ENCODE measurements at places on chromosomes 7 and 10. TPM values are rescaled to one million over a fixed set of nuclear protein-coding genes. Genes with fewer than 3 reads are reported as not detected.

Gene PRRT4
- 0.42 TPM for total RNA-seq

Gene KLF14
- total RNA-seq = not detected

DNA sequence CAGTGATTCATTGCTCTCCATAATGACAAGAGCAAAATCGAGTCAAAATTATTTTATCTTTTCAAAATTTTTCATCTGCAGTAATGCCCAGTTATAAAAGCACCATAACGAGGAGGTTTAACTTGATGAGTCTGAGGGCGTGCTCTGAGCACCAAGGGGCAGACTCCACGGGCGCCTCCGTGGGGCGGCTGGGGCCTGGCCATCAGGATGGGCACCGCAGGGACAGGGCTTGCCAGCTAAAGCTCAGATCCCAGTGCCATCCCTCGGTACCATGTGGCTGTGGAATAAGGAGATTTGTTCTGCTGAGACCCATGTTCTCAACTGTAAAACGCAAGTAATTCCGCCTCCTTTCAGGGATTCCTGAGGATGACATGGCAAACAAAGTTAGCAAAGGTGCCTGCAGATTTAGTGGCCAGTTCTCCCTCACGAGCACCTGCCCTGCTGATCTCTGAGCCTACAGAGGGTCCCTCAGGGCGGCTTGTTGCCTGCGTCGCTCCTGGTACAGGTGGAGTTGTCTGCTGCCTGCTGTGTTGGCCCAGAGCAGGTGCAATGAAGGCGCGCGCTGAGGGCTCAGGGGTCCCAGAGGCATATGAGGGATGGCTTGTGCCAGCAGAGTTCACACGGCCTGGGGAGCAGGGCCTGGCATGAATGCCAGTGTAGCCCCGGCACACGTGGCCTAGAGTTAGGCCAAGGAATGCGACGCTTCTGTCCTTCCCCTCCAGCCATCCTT is 584.4 kb downstream of the TCERG1L start:
- DNase-seq = no peak

GRCh38 chr7:96508371-96508770 is 186.5 kb upstream of the SLC25A13 start:
- no peak for DNase-seq

DNA sequence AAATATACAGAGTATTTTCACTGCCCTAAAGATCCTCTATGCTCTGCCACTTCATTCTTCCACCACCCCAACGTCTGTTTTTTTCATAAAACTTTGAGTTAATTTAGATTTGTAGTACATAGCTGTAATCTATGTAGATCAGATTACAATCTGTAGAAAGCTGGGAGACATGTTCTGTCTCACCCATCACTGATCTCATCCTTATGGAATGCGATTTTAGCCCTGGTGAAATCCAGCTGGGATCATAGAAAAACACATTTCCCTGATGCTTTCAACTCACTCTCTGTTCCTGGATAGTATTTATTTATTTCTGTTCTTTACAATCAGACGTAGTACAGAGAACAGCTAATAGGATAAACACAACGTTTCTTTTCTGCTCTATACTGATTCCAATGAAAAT is 521.0 kb downstream of the KIF20B start:
- no peak for DNase-seq

GRCh38 chr7:50281680-50282445 is 22.7 kb upstream of the IKZF1 start:
- DNase-seq = peak; percentile 29

DNA sequence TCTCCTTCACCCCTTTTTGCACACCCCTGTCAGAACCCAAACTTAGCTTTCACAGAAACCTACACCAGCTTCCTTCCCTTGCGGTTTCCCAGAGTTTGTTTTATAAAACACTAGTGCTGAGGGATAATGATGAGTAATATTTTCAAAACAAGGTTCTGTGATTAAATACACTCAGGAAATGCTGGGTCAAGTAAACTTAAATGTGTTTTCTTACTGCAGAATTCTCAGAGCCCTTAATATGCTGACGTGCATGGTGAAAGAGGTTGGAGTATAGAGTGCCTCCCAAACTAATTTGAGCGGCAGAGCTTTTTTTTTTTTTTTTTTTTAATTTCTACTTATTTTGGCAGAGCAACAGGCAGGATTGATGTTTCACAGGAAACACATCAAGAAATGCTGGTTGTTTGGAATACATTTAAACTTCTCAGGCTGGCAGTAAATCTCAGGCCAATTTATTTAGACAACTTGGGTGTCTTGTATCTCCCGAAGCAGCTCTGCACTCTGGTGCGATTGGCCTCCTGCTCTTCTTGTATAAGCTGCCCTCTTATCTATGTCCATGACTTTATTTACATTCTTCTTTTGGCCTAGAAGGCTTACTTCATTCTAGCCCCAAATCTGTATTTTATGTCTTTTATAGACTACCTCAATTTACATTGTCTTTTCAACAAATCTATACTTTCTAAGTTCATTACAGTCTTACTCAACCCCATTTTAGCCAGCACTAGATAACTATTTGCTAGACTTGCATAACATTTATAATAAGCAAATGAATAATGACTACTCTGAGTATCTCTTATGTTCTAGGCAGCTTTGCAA is 165.4 kb downstream of the BMPER start:
- no peak for DNase-seq

DNA sequence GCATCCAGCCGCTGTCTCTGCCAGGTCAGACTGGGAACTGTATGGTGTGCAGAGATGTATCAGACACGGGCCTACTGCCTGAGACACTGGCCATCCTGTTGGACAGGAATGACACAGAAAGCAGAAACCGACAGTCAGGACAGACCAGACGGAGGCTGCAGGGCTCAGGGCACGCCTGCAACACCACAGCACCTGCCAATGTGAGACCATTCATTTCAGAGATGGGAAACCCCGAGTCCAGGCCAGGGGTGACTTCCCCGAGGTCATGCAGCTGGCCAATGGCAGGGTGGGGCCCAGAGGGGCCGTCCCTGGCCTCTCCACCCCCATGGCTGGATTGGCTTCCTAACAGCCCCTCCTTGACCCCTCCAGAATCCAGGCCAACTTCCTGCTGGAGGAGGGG is 34.7 kb downstream of the GRID1 start:
- no peak for DNase-seq
